ENCODE measurements at places on chromosomes 12 and 14. TPM values are rescaled to one million over a fixed set of nuclear protein-coding genes. Genes with fewer than 3 reads are reported as not detected.

The ETNK1 gene
- 31.5 TPM for total RNA-seq

The KLHL33 gene
- 0.02 TPM for total RNA-seq

The TMEM179 gene
- 0.28 TPM for total RNA-seq

The SVOP gene
- not detected for total RNA-seq

The CALCOCO1 gene
- 24.8 TPM for total RNA-seq

The PMCH gene
- not detected for total RNA-seq

The UNG gene
- 88.4 TPM for total RNA-seq

The ERH gene
- 351 TPM for total RNA-seq

The KRT82 gene
- total RNA-seq = not detected
